CMK (cell line): ENCODE measurements at places on chromosomes 3 and 15.

DNA sequence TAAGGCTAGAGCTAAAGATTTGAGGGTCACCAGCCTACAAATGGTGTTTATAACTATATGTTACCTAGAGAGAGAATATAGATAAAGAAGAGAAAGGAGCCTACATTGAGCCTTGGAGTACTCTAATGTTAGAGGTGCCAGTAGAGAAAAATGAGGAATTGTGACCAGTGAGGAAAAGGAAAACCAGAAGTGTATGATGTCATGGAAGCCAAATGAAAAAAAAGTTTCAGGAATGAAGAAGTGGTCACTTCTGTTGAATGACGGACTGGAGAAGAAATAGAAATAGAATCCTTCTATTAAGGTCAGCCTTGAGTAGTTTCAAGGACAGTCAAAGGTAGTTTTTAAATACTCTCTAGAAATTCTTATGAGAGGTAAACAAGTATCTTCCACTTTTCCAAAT, 51.2 kb upstream of the MLF1 start:
- no peak for DNase-seq

DNA sequence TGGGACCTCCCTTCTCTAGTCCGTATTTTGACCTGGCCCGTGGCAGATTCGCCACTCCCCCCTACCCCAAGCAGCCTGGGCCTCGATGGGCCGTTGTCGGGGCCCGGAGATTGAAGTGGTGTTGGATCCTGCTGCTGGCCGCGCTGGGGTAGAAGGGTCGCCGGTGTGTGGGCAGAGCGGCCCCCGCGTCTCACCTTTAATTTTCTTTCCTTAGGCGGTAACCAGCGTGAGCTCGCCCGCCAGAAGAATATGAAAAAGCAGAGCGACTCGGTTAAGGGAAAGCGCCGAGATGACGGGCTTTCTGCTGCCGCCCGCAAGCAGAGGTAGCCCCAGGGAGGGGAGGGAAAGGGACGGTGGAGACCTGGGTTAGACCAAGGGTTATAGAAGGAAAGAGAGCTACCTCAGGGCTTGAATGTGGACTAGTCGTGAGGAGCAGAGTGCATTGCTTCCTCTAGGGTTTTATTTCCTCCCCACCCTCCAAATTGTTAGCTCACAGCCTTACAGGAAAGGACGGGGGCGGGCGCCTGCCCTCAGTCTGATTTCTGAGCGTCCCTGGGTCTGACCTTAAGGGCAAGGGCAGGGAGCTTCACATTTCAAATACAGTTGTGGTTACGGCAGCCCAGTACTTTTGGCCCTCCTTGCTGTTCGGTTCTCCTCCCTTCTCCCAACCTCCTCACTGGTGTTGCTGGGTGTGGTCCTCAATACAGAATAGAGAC, 799 bp downstream of the SERF2 start:
- no peak for DNase-seq

DNA sequence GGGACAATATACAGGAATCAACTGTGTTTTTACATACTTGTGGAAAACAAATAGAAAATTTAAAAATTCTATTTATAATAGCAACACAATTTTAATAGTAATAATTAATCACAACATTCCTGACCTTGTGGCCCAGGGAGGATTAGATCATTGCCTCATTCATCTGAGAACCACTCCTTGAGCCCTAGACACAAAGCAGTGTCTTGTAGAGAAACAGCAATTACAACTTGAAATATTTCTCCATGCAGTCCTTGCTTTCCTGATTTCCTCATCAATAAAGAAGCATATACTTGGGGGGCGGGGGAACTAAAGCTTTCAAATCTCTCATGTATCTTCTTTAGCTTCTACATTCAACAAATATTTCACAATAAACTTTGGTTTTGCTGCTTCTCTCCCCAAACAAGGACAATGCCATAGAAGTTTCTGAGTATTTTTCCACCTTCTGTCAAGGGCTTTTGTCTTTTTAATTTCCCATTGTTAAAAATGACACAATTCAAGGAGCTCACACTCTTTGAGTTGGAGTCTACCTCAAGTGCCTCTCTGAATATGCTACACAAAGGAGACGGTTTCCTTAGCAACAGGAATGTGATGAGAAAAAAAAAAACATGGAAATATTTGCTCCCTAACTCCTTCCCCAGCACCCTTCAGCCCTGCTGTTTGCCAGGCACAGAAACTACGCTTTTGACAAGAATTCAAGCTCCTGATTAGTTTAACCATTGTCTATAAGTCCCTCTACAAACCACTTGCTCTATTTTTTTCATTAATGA, 118.8 kb downstream of the ARPP21 start:
- no peak for DNase-seq

DNA sequence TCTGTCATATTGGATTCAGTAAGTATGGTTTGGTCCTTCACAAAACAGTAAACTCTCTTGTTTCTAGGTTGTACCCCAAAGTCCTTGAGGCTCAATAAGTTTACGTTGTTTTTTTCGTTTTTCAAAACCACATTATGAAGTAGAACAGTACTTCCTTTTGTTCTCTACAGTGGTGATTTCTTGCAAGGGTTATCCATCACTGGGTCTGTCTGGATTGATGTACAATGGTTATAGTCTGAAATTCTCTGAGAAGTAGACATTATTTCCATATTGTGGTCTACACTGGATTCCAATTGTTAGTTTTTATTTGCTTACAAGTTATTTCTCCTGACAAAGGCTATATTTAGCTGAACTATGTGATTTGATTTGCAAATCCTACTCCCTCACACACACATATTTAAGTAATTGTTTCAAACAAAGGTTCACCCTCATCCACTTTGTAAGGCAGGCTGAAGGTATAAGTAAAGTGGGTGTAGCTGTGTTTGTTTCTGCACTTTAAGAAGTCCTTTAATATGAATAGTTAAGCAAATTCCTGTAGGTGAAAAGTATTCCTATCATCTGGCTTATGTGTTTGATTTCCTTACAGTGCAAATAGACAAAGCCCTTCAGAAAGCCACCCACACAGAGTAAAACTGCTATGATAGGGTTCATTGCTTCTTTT, 64.2 kb upstream of the MME start:
- no peak for DNase-seq

DNA sequence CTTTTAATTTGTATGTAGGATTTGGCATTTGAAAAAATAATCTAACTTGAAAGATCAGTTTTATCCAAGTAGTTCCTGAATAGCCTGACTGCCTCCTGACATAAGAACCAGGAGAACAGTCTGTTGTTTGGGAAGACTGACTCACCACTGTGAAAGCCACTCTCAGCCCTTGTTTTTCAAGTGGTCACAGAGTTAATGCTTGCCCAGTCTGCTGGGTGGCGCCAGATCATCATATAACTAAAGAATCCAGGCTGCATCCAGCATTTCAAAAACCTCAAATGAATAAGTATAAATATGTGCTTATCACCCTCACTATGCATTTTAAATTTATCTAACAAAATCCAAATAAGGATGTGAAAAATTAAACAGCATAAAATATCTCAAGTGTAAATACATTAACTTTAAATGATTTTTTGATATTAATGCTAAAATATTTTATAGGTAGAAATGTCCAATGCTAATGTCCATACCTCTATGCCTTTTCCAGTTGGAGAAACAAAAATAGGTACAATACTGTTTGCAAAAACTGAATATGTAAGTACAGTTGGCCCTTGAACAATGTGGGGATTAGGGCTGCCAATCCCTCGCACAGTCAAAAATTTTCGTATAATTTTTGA, 26.9 kb upstream of the ZBBX start:
- DNase-seq: peak; percentile 11

DNA sequence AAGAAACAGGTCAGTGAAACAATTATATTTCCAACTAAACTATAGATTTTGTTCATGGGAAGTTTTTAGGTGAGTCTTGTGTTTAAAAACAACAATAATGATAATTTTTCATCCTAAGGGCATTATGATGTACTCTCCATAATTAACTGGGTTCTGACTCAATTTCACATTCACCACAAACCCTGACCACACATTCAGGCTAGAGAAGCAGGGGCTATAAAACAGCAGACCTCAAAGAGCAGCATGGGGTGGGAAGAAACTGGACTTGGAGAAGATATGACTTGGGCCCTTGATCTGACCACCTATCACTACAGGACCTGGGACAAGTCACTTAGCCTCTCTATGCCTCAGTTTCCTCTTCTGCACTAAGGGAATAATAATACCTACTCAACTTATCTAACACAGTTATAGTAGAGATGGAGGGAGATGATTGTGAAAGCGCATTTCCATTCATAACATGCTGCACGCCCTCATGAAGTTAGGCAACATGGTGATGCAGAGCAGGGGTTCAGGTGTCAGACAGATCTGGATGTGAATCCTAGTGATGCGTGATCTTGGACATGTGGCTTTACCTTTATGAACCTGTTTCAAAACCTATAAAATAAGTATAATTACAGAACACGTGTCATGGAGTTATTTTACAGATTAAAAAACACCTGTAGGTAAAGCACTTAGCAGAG, 63.0 kb upstream of the ACP3 start:
- DNase-seq: no peak
